ENCODE measurements at places on chromosomes 13 and 19.

DNA sequence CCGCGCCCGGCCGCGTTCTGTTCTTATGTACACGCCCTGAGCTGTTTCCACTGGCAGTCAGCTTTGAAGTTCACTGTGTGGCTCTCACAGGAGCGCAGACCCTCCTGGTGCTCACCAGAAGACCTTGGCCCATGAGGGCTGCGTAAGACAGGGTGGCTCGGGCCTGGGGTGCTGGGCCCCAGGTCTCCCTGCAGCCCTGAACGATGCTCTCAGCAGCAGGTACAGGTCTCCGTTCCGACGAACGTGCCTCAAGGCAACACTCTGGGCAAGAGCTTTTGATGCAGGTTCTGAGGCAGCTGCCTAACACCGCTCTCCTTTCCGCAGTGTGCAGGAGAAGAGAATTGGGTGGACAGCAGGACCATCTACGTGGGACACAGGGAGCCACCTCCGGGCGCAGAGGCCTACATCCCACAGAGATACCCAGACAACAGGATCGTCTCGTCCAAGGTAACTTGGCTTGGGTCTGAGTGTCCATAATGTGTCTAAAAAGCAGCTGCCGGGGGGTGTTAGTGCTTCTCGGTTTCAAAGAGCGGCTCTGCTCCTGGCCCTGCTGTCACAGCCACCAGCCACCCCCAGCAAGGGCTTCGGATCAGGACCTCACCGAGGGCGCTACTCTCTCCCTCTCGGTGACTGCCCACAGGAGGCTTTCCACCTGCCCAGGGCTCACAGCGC, 95.1 kb downstream of the ATP11A start:
- DNase-seq = no peak
- no peaks in the 10 kb centered on the region for H3K36me3 ChIP-seq
- H3K4me3 ChIP-seq = no peak overlapping the region
- H3K4me1 ChIP-seq = peaks cover 5% of the 10 kb centered on the region
- no peaks in the 10 kb centered on the region for H3K27me3 ChIP-seq

DNA sequence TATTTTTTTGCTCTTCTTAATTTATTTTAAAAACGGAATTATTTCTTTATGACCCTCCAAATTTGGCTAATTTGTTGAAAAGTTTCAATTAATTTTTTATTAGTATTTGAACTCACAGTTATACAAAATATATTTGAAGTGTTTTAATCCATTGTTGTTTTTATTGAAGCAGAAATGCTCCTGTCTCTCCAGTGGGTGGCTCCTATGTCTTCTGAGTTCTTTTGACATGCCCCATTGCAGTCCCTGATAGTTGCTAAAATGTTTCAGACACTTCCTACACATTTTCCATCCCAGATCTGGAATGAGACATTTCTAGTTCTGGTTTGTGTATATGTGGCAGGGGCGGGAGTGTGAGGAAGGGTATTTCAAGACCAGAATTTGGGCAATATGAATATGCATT, 579.4 kb upstream of the PRR20A start:
- H3K4me3 ChIP-seq = no peak overlapping the region
- H3K36me3 ChIP-seq = no peaks in the 10 kb centered on the region
- no peak overlapping the region for H3K27ac ChIP-seq
- DNase-seq = peak; percentile 30
- no peaks in the 10 kb centered on the region for H3K27me3 ChIP-seq

GRCh38 chr19:932648-933552, 7.1 kb downstream of the ARID3A start:
- no peak overlapping the region for H3K4me3 ChIP-seq
- peaks cover 7% of the 10 kb centered on the region for H3K36me3 ChIP-seq
- peak overlapping the region; percentile 67 for H3K27ac ChIP-seq
- no peaks in the 10 kb centered on the region for H3K4me1 ChIP-seq

GRCh38 chr13:59478908-59479307, 684.8 kb downstream of the DIAPH3 start:
- H3K27ac ChIP-seq = no peak overlapping the region
- no peaks in the 10 kb centered on the region for H3K27me3 ChIP-seq
- no peaks in the 10 kb centered on the region for H3K36me3 ChIP-seq
- H3K4me1 ChIP-seq = peaks cover 11% of the 10 kb centered on the region

DNA sequence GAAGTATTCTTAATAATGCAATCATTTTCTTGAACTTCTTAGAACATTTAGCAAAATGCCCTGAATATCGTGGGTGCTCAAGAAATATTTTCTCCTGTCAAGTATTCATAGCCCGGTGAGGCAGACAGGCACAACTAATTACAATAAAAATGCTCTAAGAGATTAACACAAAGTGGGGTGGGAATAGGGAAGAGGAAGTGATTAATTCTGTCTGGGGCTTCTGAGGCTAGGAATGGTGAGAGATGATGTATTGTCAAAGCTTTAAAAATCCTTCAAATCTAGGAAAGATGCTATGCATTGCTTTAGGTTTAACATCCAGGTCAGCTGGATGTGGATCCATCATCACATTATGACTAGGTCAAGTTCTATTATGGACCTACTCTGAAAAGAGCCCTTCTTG, 66.9 kb upstream of the POSTN start:
- no peak overlapping the region for H3K4me3 ChIP-seq
- no peaks in the 10 kb centered on the region for H3K27me3 ChIP-seq
- peaks cover 2% of the 10 kb centered on the region for H3K4me1 ChIP-seq

DNA sequence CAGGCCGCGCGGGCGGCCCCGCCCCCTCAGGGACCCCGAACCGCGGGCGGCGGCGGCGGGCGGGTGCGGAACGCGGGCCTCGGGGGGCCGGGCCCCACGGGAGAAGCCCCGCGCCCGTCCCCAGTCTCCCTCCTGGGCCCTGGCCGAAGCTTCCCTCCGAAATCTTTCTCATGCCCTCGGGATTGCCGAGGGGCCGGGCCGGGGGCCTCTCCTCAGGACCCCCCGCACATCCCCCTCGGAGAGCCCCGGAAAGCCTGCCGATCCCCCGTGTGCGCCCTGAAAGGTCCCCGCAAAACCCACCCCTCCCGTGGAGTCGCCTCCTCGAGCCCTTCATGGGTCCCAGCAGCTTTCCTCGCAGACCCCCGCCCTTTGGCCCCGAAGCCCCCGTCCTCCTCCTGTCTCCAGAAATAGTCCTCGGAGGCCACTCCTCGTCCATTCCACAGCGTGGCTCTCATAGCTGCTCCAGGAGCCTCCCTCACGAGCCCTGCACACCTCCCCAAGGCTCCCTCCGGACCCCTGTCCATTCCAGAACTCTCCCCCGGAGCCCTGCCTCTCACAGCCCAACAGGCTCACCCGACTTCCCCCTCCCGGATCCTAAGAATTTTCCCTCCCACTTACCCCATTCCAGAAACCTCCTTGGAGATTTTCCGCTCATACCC, 555 bp downstream of the SAMD4B start:
- peak; percentile 48 for DNase-seq
- H3K4me3 ChIP-seq = peak overlapping the region; percentile 52
- peaks cover 2% of the 10 kb centered on the region for H3K4me1 ChIP-seq
- H3K27ac ChIP-seq = no peak overlapping the region
- no peaks in the 10 kb centered on the region for H3K27me3 ChIP-seq

DNA sequence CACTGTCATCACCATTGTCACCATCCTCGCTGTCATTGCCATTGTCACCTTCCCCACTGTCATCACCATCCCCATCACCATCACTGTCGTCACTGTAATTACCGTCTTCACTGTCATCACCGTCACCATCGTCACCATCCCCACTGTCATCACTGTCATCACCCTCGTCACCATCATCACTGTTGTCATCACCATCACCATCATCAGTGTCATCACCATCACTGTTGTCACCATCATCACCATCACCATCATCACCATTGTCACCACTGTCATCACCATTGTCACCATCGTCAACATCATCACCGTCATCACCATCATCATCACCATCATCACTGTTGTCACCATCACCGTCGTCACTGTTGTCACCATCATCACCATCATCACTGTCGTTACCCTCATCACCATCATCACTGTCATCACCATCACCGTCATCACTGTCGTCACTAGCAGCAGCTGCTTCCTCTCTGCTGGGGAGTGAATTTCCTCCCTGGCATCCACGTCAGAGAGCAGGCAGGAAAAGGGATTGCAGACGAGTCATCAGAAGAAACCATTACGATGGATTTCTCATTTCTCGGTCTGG, 27.3 kb downstream of the TMEM255B start:
- no peak for DNase-seq
- H3K4me3 ChIP-seq = no peak overlapping the region
- H3K27ac ChIP-seq = no peak overlapping the region
- no peaks in the 10 kb centered on the region for H3K36me3 ChIP-seq
- H3K27me3 ChIP-seq = no peaks in the 10 kb centered on the region

DNA sequence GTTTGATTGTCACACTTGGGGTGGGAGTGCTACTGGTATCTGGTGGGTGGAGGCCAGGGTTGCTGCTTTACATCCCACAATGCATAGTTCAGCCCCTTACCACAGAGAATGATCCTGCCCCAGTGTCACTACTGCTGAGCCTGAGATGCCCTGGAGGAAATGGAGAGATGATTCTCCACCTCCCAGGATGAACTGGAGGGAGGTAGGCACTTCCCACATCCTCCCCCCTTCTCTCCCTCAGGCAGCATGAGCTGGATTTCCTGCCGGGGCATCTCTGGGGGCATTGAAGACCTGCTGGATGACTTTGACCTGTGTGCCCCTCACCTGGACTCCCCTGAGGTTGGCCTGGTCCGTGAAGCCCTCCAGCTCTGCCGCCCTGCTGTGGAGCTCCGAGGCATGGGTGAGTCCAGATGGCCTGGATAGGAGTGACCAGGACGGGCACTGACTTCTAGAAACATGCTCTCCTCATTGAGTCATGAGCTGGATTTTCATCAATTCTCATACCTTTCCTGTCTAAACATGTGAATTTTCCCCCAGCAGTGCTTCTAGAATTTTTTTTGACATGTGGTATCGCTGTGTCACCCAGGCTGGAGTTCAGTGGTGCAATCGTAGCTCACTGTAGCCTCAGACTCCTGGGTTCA, 45.3 kb downstream of the NWD1 start:
- no peak overlapping the region for H3K4me3 ChIP-seq
- H3K36me3 ChIP-seq = no peaks in the 10 kb centered on the region
- DNase-seq = no peak
- H3K4me1 ChIP-seq = no peaks in the 10 kb centered on the region
- H3K27me3 ChIP-seq = no peaks in the 10 kb centered on the region

GRCh38 chr19:55116232-55116858, 1.1 kb downstream of the PPP1R12C start:
- DNase-seq = peak; percentile 64
- no peaks in the 10 kb centered on the region for H3K36me3 ChIP-seq
- peaks cover 8% of the 10 kb centered on the region for H3K4me1 ChIP-seq
- no peaks in the 10 kb centered on the region for H3K27me3 ChIP-seq
- H3K4me3 ChIP-seq = peak overlapping the region; percentile 91
- no peak overlapping the region for H3K27ac ChIP-seq

GRCh38 chr13:42924344-42924743, 67.7 kb downstream of the EPSTI1 start:
- H3K4me3 ChIP-seq = no peak overlapping the region
- DNase-seq = no peak
- H3K4me1 ChIP-seq = no peaks in the 10 kb centered on the region
- no peak overlapping the region for H3K27ac ChIP-seq

DNA sequence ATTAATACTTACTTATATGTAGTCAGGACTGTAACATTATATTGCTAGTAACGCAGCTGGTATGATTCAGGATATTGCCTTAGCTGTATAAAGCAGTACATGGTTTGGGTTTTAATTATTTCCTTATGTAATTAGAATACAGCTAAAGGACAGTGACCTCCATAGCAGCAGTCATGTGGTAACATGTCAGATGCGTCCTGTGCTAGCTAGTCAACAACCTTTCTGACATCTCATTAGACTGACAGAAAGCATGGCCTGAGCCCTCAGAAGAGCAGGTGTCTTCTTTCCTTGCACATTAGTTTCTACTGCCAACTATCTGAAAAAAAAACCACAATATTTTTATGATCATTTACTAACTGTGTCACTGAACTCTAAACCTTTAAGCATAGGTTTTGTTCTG, 122.2 kb downstream of the MAB21L1 start:
- H3K27ac ChIP-seq = no peak overlapping the region
- no peak for DNase-seq
- no peak overlapping the region for H3K4me3 ChIP-seq
- H3K4me1 ChIP-seq = no peaks in the 10 kb centered on the region
- no peaks in the 10 kb centered on the region for H3K27me3 ChIP-seq

GRCh38 chr19:4814625-4815425, 16.7 kb downstream of the TICAM1 start:
- no peak for DNase-seq
- no peaks in the 10 kb centered on the region for H3K36me3 ChIP-seq
- no peaks in the 10 kb centered on the region for H3K27me3 ChIP-seq
- no peak overlapping the region for H3K27ac ChIP-seq
- no peaks in the 10 kb centered on the region for H3K4me1 ChIP-seq

DNA sequence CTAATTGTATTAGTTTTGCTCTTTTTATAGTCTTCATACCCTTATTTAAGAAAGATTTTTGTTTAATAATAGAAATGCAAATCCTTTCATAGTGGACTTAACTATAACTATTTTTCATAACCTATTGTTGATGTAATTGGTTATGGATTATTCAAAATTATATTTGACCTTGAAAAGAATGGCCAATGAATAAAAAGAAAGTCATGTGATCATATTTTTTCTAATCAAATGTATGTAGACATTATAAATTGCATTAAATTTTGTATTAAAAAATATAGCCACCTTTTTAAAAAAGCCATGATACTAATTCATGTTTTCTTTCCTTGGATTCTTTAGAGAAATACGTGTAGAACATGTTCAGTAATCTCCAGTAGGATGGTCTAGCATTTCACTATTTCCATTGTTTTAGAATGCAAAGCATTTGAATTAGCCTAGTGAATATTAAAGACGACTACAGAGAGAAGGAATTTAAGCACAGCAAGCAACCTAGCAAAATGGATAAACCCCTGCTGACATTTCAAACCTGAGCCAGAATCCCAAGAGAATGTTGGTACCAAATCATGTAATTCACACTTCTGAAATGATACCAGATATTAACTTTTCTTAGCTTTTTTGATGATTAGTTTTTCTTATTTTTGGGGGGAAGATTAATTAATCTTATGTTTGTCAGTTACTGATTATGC, 1297.4 kb upstream of the MIR17HG start:
- no peaks in the 10 kb centered on the region for H3K36me3 ChIP-seq
- no peak overlapping the region for H3K27ac ChIP-seq
- no peaks in the 10 kb centered on the region for H3K4me1 ChIP-seq
- no peak overlapping the region for H3K4me3 ChIP-seq
- no peaks in the 10 kb centered on the region for H3K27me3 ChIP-seq
- DNase-seq = peak; percentile 37
